ENCODE measurements at places on chromosomes 3 and 15.

GRCh38 chr3:21405671-21406667 is 345.0 kb downstream of the ZNF385D start:
- no peak for ATAC-seq

- peak; percentile 28 for ATAC-seq
Observed at GRCh38 chr3:31981206-31982181, at the start of the genes OSBPL10 and ZNF860. Gene OSBPL10, minus strand, starts transcription at chr3:31981262. Its CDS starts 83 bp downstream, at chr3:31981179. Gene ZNF860, plus strand, starts transcription at chr3:31981750. Its CDS starts 7,330 bp downstream, at chr3:31989080.

- no peak for ATAC-seq
Observed at GRCh38 chr3:189508784-189509501, 122.2 kb upstream of the TP63 start.

- no peak for ATAC-seq
Observed at GRCh38 chr3:124867511-124867910, 19.7 kb downstream of the ITGB5 start.

GRCh38 chr15:64619880-64620839 is 155.2 kb downstream of the RBPMS2 start:
- ATAC-seq, result peak; percentile 39

- peak; percentile 81 for ATAC-seq
Observed at GRCh38 chr3:67329358-67329757, 325.1 kb downstream of the SUCLG2 start.

DNA sequence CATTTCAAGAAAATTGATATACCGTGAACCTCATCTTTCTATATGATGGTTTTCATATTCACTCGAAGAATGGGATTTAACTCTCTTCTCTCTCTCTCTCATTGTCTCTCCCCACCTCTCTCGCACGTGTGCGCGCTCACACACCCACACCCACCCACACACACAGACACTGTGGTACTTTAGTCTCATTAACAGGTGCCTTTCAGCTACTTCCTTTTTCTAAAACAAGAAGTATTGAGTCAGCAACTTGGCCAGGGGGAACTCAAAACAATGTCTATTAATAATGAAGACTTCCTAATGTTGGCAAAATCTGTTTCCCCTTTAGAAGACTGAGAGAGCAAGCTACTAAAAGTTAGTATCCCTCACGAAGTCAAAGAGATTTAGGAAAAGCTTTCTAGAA is 150.7 kb downstream of the TMCO5A start:
- peak; percentile 66 for ATAC-seq

DNA sequence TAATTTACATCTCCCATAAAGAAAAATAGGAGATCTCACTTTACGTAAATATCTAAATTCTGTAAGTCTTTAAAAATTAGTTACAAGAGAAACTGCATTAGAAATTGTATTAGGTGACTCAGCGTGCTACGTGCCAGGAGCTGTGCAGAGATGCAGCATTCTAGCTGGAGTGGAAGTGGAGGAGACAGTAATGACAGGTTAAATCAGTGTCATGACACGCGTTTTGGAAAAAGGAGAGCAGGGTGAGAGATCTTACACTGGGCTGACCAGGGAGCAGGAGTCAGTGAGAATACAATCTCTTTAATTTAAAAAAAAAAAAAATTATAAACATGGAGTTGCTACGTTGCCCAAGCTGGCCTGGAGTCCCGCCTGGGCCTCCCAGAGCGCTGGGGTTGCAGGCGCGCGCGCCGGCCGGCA is 635 bp downstream of the TUBGCP5 start:
- ATAC-seq, result peak; percentile 5

GRCh38 chr3:193407112-193407511 is 28.6 kb upstream of the ATP13A5 start:
- no peak for ATAC-seq

GRCh38 chr3:188687389-188687788 is 484.4 kb upstream of the TPRG1 start:
- no peak for ATAC-seq

DNA sequence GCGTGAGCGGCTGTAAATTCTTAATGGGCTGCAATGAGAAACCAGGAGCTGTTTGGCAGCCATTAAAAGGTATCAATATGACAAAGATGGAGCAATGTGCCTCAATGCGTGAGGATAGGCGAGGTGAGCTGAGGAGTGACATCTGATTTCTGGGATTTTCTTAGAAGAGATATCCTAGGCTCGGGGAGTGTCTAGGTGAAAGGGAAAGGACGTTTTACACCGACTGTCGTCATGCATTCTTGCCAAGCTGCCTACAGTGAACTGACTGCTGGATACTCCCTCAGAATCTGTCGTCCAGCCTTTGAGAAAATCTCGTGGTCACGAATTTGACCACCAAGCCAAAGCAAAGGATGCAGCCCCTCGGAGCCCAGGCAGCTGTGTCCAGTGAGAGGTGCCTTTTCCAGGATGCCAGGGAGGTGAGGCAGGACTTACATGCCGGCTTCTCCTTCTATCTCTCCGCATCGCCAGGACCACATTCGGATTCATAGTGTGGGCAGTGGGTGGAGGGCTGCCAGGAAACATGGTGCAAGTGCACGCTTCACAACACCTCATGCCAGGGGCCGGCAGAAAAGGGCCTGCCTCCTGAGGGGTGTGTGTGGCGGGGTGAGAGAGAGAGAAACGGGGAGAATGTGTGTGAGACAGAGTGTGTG is 80.3 kb upstream of the ABHD17C start:
- no peak for ATAC-seq

DNA sequence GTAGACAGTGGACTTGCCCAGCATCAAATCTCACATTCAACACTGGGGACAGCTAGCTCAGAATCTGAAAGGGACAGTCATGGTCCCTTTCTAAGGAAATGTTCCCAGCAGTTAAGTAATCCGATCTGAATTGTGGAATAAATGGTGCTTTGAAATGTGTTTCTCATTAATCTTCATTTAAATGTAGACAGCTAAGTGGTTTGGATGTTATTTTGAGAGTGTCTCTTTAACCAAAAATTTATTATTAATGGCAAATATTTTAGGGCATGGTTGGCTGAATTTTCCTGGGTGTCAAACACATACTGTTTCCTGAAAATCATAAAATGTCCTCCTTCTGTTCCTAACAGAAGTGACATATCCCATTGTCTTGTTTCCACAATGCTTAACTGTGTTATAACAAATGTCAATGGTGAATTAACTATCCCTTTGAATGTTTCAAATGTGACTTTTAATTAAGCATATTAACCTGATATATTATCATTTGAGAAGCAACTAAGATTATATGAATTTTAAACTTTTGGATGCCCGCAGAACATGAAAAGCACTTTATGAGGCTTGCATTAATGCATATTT is 210.8 kb downstream of the CHST2 start:
- ATAC-seq, result no peak

DNA sequence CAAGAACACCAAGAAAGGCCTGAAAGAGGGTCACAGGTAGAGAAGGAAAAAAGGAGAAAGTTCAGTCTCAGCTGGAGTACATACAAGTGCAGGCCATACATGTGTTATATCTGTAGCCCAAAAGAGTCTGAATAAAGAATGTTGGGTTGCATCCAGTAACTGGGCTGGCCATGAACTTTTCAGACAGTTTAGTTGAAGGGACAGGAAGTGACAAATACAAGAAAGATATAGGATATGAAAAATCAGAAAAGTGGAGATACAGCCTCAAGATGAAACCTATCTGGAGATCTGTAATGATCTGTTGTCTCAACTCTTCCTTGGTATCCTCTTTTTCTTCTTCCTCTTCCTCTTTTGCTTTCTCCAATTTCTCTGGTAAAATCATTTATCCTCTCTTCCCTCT is 671.7 kb downstream of the MECOM start:
- ATAC-seq, result no peak

GRCh38 chr15:94487635-94488034 is 256.3 kb downstream of the MCTP2 start:
- ATAC-seq, result no peak

DNA sequence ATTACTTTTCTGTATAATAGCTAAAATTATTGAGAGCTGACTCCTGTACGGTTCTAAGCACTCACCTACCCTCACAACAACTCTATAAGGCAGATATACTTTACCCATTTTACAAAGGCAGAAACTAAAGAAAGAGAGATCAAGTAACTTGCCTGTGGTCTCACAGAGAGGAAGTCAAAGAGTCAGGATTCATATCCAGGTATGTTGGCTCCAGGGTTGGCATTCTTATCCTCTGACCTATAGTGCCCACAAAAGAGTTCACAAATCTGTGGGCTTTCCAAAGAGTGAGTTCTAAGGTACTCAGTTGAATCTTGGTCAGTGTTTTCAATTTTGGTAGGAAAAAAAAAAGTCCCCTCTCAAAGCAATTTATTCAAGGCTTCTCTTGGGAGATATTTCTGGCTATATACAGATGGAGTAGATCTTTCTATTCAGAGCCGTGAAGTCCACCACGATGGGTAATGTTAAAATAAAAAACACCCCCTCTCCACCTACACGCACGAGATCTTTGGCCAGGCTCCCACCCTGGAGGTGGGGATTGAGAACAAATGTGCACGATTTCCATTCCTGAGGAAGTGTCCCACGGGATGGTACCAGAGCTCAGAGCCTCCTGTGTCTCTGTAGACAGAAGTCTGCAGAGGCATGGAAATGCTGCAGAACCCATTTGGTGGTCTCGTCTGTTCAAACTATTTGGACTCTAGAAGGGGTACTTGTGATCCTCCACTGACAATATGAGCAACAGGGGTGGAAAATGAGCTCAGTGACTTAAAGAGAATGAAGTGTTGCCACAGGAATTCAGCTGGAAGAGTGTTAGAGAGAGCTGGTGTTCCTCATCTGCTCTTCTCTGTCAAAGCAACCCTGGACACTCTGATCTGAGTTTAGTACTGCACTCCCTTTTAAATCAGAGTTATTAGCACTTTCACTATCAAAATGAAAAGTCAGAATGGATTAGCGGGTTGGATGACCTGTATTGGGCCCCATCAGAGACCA is 212.1 kb upstream of the EIF1B start:
- ATAC-seq, result no peak

- no peak for ATAC-seq
Observed at GRCh38 chr3:58577269-58577821, at the start of gene FAM107A. Gene FAM107A, minus strand, starts transcription at chr3:58577391. Its CDS starts 7,531 bp downstream, at chr3:58569860.

GRCh38 chr3:184836090-184836822 is 24.3 kb downstream of the VPS8 start:
- ATAC-seq, result no peak

GRCh38 chr3:94875149-94875548 is 812.3 kb downstream of the NSUN3 start:
- no peak for ATAC-seq

Data from activated CD4-positive, CD25-positive, alpha-beta regulatory T cell treated with anti-CD3 and anti-CD28 coated beads, Interleukin-2, amount 50 U/mL, for 24 hours (primary cell).